Stimulated activated CD8-positive, alpha-beta memory T cell treated with anti-CD3 and anti-CD28 coated beads, Interleukin-7, amount 100 ng/mL, for 1 hour (primary cell): ENCODE measurements at places on chromosomes 3 and 15.

DNA sequence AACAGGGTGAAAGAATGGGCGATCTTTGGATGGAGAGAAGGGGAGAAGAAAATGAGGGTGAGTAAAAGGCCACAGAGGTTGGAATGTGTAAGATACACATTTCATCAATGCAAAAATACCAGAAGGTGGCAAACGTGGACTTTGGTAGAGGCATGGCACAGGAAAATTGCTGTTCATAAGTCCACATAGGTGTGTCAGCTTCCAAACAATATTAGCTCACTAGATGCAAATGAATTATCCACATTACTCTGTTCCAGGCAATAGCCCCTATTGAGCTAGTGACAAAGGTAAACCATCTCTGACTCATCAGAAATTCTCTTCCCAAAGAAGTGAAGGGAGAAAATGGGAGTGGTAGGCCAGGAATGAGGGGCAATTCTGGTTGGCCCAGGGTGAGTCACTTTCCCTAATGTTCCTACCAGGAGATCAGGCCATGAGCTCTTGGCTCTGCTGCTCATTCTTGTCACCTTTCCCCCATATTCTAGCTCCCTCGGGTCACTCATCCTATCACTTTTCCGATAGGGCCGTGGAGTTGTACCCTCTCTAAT is 19.9 kb downstream of the ACKR2 start:
- no peak for DNase-seq

DNA sequence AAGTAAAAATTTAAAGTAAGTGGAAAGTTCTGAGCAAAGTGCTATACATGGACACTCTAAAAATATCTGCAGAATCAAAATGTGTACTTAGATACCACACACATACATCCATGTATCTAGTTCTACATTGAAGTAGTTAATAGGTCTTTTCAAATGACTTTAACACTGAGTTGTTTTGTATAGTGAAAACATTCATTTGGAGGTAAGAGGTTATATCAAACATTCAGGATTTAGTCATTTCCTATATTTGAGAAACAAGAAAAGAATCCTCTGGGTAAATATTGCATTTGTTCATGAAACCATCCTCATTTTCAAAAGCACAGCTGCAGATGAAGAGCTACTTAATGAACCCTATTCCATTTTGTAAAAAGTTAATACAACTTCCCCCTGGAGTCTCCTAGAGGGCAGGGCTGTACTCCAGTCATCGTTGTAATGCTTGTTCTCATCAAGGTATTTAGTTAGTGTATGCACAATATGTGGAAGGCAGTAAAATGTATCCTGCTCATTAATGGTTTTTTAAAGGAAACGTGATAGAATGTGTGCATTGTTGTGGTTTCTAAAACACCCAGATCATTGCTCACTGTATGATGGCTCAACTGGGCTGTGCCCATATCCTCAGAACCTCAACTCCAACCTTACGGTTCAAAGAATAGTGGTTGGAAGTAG is 26.2 kb downstream of the ARPP21 start:
- no peak for DNase-seq

GRCh38 chr3:9036404-9037131 is 73.3 kb upstream of the RAD18 start:
- DNase-seq = no peak

- no peak for DNase-seq
Measured at GRCh38 chr3:152719264-152719663, 115.7 kb upstream of the P2RY1 start.

DNA sequence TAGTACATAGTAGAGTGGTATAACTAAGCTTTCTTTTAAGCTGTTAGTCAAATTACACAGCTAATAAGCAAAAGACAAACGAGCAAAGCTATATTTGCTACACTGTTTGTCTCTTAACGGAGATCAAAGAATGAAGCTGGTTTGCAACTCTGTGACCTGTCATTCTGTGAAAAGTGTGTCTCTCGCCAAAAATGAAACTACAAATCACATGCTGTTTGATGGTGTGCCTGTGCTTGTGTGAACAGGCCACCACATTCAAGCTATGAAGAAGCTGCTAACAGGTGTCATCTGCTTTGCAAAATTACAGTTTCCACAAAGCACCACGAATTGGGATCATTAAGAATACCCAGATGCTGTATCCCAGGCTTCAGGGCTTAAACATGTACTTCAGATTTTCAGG is 667.8 kb upstream of the NAALADL2 start:
- DNase-seq = no peak

DNA sequence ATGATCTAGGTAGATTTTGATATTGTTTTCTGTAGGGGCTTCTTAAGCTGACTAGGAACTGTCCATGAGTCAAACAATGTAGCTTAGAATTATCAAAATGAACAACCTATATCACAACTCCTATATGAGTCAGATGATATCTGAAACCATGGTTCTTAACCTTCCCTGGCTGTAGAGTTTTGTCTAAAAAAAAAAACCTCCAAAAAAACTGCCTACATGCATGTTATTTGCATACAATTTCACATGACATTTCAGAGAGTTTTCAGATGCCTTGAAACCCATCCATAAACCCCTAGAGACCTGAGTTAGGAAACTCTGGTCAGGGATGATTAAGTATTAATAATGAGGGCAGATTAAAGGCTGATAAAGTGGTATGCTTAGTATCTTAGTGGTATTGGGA is 157.0 kb downstream of the CHST2 start:
- no peak for DNase-seq

GRCh38 chr15:67076147-67076843 is 10.9 kb downstream of the SMAD3 start:
- no peak for DNase-seq

GRCh38 chr3:34386309-34386708 is 587.9 kb downstream of the PDCD6IP start:
- no peak for DNase-seq

- no peak for DNase-seq
Measured at GRCh38 chr15:62618846-62619504, 423.6 kb upstream of the TPM1 start.

DNA sequence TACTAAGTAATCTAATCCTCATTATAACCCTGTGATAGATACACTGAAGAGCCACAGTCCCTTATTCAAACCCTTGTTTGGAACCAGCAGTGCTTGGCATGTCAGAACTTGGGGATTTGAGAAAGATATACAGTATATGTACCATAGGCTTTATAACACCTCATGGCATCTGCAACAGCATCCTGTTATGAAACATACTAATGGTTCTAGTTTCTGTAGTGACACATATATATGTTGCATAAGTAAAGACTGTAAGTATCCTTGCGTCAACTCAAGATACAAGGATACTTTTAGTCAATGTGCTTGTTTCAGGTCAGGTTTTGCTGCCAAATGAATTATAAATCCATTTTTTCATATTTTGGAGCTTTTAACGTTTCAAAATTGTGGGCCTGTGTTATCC is 58.5 kb downstream of the CCNL1 start:
- DNase-seq = no peak

- no peak for DNase-seq
Measured at GRCh38 chr15:66787489-66787871, 85.4 kb downstream of the SMAD6 start.

- no peak for DNase-seq
Measured at GRCh38 chr15:74500401-74500800, 39.4 kb upstream of the UBL7 start.

GRCh38 chr3:144039661-144040060 is 68.0 kb downstream of the DIPK2A start:
- no peak for DNase-seq

GRCh38 chr3:14031271-14031670 is 93.4 kb downstream of the CHCHD4 start:
- no peak for DNase-seq

DNA sequence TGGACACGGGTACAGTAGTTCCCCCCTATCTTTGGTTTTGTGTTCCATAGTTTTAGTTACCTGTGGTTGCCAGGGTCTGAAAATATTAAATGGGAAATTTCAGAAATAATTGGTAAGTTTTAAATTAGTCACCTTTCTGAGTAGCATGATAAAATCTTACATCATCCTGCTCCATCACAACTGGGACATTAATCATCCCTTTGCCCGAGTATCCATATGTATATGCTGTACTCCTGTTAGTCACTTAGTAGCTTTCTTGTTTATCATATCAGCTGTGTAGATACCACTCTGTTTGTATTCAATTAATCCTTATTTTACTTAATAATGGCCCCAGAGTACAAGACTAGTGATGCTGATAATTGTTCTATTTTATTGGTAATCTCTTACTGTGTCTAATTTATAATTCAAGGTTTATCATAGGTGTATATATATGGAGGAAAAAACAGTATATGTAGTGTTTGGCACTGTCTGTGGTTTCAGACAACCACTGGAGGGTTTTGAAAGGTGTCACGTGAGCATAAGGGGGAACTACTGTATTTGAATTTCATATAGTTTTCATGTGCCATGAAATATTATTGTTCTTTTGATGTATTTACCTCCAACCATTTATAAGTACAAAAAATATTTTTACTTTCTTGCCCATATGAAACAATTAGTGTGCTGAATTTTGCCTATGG is 41.4 kb downstream of the CTDSPL2 start:
- DNase-seq = no peak

DNA sequence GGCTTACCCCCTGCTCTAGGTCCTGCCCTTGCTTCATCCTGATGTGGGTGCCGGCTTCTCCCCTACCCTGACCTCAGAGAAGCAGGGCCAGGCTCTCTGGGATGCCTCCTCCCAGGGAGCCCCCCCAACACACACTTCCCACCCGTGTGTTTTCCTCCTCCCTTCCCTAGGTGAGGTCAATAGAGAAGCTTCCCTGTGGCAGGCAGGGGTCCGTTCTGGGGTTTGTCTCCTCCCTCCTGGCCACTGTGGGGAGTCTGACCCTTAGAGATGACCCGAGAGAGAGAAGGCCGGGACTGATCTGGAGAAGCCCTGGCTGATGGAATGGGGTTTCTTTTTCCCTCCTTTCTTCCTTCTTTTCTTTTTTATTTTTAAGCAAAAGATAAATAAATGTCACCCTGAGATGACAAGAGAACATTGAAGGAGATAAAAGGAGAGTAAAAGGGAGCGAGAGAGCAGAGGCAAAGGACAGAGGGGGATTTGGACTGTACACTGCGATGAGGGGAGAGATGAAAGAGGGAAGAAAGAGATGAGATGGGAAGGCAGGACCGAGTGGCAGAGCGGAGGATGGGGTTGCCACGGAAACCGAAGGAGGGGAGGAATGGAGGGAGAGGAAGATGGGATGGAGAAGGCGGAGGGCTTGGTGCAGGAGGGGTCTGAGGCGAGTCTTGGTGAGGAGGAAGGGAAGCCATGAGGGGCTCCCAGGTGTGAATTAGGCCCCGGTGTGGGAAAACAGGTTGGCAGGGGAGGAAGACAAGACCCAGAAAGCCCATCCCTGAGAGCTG is 48.4 kb downstream of the IDH2 start:
- DNase-seq = no peak

GRCh38 chr15:95857124-95857757 is 473.3 kb upstream of the NR2F2 start:
- no peak for DNase-seq

- no peak for DNase-seq
Measured at GRCh38 chr3:112253301-112253971, 40.6 kb downstream of the SLC9C1 start.

DNA sequence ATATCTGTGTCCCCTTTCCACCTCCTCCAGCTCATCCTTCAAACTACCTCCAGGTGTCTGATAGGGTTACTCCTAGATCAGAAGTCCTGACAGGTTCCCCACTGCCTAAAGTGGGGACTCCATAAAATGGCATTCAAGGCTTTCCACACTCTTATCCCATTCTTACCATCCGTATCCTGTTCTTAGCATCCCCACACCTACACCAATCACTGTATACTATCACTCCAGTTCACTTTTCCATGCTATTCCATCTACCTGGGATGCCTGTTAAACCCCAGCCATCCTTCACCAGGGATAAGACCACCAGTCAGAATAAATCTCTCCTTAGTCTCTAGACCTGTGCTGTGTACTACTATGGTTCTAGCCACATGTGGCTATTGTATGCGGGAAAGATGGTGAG is 19.1 kb downstream of the SSR3 start:
- no peak for DNase-seq

GRCh38 chr3:14822134-14822533 is 3.4 kb downstream of the FGD5 start:
- no peak for DNase-seq

DNA sequence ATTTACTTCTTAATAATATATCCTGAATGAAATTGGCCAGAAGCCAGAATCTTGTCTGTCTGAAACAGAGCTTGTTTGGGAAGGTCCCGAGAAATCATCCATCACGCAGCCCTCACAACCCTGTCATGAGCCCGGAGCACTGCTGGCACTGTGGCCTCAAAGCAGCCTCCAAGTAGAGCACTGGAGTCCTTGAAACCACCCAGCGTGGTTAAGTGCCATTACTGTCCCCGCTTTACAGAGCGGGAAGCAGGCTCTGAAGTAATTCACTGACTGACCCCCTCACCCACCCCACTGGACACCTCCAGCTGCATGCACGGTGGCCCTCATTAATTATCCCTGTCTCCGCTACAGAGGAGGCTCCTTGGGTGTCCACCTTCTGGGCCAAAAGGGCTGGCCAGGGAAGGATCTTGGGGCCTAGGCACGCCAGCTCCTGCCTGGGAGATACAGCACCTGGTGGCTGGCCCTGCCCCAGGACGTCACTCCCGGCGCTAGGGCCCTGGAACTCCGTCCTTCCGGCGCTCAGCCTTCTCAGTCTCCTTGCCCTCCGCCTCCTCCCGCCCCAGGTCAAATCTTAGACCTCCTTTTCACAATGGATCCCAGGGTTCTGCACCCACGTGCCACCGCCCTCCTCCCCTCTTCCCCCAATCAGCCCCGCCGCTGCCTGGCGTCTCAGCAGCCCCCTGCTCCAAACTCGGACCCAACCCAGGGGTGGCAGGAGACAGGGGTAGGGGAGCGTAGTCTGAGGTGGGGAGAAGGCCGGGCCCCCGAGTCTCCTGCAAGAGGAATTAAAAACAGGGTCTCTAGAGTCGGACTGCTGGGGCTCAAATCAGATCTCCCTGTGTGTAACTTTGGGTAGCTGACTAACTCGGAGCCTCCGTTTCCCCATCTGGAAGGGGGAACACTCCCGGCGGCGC is 1.1 kb downstream of the TKT start:
- DNase-seq = no peak

- no peak for DNase-seq
Measured at GRCh38 chr15:69609776-69610175, 157.2 kb downstream of the RPLP1 start.

- no peak for DNase-seq
Measured at GRCh38 chr3:70990723-70991122, 592.8 kb downstream of the FOXP1 start.
